Progenitor cell of endocrine pancreas (in vitro differentiated cells): ENCODE measurements at places on chromosomes 3 and 15.

DNA sequence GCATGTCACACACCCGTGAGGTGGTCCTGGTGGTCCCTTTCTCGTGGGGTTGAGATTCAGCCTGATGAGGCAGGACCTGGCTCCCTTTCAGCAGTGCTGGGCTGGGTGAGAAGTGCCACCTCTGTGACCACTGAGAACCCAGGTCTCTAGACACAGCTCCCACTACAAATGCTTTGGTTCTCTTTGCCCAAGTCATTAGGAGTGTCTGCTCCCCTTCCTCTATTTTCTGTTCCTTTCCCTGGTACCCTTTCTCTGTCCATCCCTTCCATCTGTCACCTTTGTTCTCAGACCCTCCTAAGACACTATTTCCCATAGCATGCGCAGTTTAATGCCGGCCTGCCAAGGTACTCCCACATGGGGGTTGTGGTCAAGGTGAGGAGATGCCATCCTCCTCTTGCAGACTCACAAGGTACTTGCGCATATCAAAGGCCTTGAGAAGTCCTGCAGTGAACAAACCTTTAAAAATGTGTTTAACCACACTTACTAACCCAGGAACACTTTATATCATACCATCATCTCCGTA lies 297.7 kb downstream of the LRTM1 start:
- no peak overlapping the region for H3K27ac ChIP-seq
- DNase-seq, result no peak
- H3K4me1 ChIP-seq, result no peaks in the 10 kb centered on the region
- peaks cover 29% of the 10 kb centered on the region for H3K27me3 ChIP-seq
- no peaks in the 10 kb centered on the region for H3K36me3 ChIP-seq
- no peak overlapping the region for H3K4me3 ChIP-seq

DNA sequence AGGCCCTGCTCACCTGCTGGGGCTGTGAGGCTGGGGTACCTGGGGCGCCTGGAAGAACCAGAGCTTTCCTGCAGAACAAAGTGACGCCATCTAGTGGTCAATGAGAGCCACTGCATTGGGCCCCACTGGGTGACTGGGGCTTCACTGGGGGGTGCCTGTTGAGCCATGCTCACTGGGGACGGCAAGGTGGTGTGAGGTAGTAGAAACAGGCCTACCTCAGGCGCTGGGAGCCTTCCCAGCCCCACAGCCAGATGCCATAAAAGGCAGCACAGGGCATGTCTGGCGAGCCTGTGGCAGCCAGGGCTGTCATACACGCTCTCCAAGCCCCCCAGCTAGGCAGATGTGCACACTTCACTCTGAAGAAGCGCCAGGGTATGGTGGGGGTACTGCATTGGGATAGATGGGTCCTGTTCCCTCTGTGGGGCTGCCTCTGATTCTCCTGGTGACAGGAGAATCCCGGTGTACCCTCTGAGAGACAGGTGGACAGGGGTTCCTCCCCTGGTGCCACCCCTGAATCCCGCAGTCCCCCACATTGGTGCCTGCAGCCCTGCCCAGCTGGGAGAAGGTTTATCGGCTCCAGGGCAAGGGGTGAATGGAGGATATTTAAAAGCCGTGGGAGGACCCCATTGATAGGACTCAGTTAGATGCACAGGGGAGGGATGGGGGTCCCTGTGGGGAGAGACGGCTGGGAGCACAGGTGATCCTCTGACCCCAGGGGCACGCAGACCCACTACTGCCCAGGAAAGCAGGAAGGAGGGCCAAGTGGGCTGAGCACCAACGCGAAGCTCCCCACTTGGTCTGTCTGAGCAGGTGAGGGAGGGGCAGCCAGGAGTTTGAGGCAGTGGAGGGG lies 178.8 kb downstream of the NSMCE3 start:
- H3K27me3 ChIP-seq, result no peaks in the 10 kb centered on the region
- peaks cover 1% of the 10 kb centered on the region for H3K36me3 ChIP-seq
- peak; percentile 38 for DNase-seq
- peaks cover 4% of the 10 kb centered on the region for H3K4me1 ChIP-seq
- no peak overlapping the region for H3K27ac ChIP-seq

GRCh38 chr3:41041899-41042298 lies 157.4 kb upstream of the CTNNB1 start:
- H3K4me1 ChIP-seq, result peaks cover 8% of the 10 kb centered on the region
- no peak overlapping the region for H3K4me3 ChIP-seq
- no peak for DNase-seq
- no peaks in the 10 kb centered on the region for H3K27me3 ChIP-seq

DNA sequence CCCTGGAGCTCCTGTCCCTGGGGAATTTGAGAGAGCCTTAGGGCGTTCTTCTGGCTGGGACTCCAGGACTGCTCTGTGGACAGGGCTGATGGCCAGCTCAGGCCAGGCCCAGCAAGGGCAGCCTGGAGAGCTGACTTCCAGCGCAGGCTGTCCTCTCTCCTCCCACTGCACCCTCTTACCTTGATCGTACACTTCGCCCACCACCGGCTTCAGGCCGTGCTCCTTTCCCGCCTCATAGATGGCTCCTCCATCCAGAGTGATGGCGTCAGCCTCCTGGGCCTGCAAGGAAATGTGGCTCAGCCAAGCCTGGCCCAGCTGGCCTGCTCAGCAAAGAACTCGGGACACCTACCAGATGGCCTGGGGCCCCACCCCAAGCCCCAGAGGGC lies 3.1 kb downstream of the MELTF start:
- H3K27ac ChIP-seq, result peak overlapping the region; percentile 16
- H3K4me3 ChIP-seq, result no peak overlapping the region
- peaks cover 73% of the 10 kb centered on the region for H3K27me3 ChIP-seq
- peaks cover 4% of the 10 kb centered on the region for H3K4me1 ChIP-seq
- DNase-seq, result no peak

- H3K4me1 ChIP-seq, result peaks cover 20% of the 10 kb centered on the region
- H3K36me3 ChIP-seq, result no peaks in the 10 kb centered on the region
- no peak overlapping the region for H3K27ac ChIP-seq
- H3K4me3 ChIP-seq, result no peak overlapping the region
- no peak for DNase-seq
Observed at GRCh38 chr15:38085931-38086568, 151.6 kb downstream of the TMCO5A start.

- H3K4me1 ChIP-seq, result no peaks in the 10 kb centered on the region
- H3K4me3 ChIP-seq, result no peak overlapping the region
- peaks cover 49% of the 10 kb centered on the region for H3K36me3 ChIP-seq
- no peaks in the 10 kb centered on the region for H3K27me3 ChIP-seq
- no peak for DNase-seq
Observed at GRCh38 chr15:89613031-89613430, 37.8 kb downstream of the TICRR start.

GRCh38 chr3:183613366-183614285 lies 21.8 kb upstream of the KLHL24 start:
- no peak overlapping the region for H3K4me3 ChIP-seq
- DNase-seq, result no peak
- H3K27ac ChIP-seq, result no peak overlapping the region
- peaks cover 5% of the 10 kb centered on the region for H3K4me1 ChIP-seq

DNA sequence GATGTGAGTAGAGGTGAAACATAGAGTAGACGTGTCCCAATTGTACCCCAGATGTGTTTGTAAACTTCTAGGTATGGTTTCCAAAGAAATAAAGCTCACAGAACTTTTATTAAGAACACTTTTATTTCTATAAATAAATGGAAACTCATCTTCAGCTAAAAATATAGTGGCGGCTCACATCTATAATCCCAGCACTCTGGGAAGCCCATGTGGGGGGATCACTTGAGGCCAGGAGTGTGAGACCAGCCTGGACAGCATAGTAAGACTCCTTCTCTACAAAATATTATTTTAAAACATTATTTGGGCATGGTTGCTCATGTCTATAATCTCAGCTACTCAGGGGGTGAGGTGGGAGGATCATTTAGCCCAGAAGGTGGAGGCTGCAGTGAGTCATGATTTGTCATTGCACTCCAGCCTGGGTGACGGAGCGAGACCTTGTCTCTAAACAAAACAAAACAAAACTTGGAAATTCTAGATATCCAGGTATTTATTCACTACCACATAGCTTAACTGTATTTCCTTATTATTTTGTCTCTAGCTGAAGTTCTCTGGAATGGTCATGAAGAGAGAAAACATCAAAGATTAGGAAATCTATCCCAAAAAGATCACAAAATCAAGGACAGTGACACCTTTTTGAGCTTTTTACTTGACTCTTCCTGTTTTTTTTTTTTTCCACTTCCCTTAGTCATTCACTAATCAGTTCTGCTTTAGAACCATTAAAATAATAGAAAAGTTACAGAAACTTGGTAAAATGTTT lies 258.1 kb downstream of the TIGIT start:
- H3K27me3 ChIP-seq, result no peaks in the 10 kb centered on the region
- no peak overlapping the region for H3K4me3 ChIP-seq
- DNase-seq, result no peak

DNA sequence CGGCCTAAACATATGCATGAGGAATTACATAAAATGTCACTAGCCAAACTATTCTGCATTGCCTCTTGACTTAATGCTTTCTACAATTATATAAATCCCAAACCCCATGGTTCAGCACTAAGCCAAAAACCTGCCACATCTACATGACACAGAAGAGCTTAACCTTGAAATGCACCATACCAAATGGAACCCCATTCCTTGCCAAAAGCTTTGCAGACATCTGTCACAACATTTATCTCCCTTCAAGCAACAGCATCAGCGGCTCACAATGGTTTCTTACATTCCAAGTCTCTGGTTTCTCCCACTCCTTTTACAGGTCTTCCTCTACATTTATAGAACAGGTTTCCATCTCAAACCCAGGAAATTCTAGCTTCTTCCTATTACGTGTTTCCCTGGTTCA lies 58.4 kb upstream of the GYG1 start:
- no peak overlapping the region for H3K4me3 ChIP-seq
- no peaks in the 10 kb centered on the region for H3K27me3 ChIP-seq
- H3K4me1 ChIP-seq, result no peaks in the 10 kb centered on the region

GRCh38 chr3:71725271-71725991 lies at the start of gene EIF4E3:
EIF4E3 (minus strand) TSS chr3:71725402; CDS start chr3:71725367, 35 bp downstream.
- peak within 1 kb of the TSS; percentile 81 for H3K27ac ChIP-seq
- peaks cover 10% of the 10 kb centered on the region for H3K4me1 ChIP-seq
- DNase-seq, result peak; percentile 15
- H3K27me3 ChIP-seq, result peaks cover 66% of the 10 kb centered on the region
- peak within 1 kb of the TSS; percentile 74 for H3K4me3 ChIP-seq

DNA sequence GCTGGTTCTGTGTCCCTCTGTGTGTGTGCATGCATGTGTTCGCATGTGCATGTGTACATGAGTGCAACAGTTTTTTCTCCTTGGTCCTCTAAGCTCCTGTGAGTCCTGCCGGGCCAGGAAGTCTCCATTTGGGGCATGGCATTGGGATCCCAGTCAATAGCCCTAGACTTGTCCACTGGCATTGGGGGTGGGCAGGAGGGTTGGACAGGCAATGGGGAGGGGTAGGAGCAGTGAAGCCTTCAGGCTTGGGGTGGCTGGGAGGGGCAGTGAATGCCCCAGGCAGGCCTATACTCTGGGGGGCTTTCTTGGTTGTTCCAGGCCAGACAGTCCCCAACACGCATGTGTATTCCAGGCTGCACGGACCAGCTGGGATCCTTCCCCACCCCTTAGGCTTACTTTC lies 15.6 kb upstream of the C15orf39 start:
- DNase-seq, result no peak
- no peak overlapping the region for H3K27ac ChIP-seq
- H3K4me1 ChIP-seq, result peaks cover 26% of the 10 kb centered on the region

DNA sequence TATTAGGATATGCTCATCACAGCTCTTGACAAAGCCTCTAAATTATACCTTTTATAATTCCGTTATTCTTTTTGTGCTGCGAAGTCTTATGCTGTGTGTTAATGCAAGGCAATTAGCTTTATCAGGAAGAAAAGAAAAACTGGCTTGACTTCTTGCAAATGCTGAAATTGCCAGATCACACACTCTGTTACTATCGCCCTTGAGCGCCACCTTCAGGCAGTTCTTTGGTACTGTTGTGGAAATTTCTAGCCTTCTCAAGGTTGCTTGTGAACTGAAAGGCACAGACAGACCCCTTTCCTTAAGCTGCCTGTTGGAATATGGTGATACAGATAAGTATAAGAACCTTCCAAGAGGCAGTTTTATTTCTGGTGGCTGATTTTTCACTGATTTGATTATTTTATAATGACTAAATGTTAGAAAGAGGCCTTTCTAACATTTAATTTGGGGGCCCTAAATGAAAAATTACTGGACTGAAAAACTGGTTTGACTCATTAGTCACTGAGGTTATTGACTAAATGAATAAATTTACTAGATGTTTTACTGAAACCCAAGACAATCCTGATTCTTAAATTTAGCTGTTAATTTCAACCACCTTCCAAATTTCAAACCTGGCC lies 126.2 kb upstream of the RASGRP1 start:
- H3K27ac ChIP-seq, result no peak overlapping the region
- H3K4me3 ChIP-seq, result no peak overlapping the region
- peaks cover 21% of the 10 kb centered on the region for H3K27me3 ChIP-seq
- peaks cover 6% of the 10 kb centered on the region for H3K4me1 ChIP-seq
- DNase-seq, result peak; percentile 63
- H3K36me3 ChIP-seq, result no peaks in the 10 kb centered on the region

DNA sequence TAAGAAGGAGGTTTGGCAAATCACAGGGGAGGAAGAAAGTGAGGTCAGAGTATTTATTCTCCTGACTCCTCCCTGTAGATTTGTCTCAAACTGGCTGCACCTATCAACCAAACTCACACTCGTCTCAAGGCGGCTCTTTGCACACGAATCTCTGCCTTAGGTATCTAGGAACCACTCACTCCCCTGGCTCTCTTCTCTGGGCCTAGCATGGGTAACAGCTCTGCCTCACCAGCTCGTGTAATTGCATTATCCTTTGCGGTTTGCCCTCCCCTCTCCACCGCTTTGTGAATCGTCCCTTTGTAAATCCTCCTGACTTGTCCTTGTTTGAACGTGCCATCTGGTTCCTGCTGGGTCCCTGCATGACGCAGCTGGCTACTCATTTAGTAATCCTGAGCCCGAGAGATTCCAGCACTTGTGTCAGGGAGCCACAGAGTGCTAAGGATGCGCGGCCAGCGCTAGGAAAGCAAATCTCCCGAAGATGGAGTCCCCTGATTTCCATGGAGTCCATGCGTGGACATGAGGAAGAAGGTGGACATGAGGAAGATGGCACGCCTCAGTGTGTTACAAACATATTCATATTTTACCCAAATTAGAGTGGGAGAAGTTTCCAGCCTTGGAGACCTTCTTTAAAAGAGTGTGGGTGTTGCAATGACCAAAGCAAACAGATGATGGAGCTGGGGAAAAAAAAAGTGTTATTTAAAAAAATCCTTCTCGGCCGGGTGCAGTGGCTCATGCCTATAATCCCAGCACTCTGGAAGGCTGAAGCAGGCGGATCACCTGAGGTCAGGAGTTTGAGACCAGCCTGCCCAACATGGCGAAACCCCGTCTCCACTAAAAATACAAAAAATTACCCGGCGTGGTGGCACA lies 26.7 kb downstream of the NRROS start:
- H3K4me1 ChIP-seq, result peaks cover 14% of the 10 kb centered on the region
- peaks cover 4% of the 10 kb centered on the region for H3K27me3 ChIP-seq
- H3K4me3 ChIP-seq, result no peak overlapping the region
- no peaks in the 10 kb centered on the region for H3K36me3 ChIP-seq

GRCh38 chr3:100437721-100438622 lies 36.6 kb downstream of the LNP1 start:
- no peaks in the 10 kb centered on the region for H3K27me3 ChIP-seq
- H3K4me1 ChIP-seq, result no peaks in the 10 kb centered on the region
- peaks cover 11% of the 10 kb centered on the region for H3K36me3 ChIP-seq
- no peak overlapping the region for H3K4me3 ChIP-seq
